ENCODE measurements at places on chromosomes 16 and 17.

- peak; percentile 93 for DNase-seq
Observed at GRCh38 chr17:42276359-42276608, at the start of gene STAT5B. Gene STAT5B, minus strand, starts transcription at chr17:42276391. Its CDS starts 44,264 bp downstream, at chr17:42232127.

DNA sequence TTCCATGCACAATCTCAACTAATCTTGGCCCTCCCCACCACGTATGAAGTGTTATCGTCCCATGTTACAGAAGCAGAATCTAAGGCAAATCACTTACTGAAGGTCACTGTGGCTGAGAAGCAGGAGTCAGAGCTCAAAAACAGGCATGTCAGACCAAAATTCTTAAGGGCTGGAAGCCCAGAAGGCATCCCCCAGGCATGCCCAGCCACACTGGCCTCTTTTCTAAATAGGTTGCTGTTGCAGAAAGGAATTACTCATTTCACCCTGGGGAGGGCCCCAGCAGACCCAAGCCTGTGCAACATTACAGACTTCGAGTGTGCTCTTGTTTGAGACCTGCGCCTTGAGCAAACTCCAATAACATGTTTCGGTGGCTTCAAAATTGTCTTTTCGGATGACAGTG lies 194.1 kb downstream of the RBFOX1 start:
- DNase-seq: no peak

- DNase-seq: no peak
Observed at GRCh38 chr17:82060001-82060380, 5.6 kb downstream of the DUS1L start.

- peak; percentile 24 for DNase-seq
Observed at GRCh38 chr16:68909099-68909733, 65.9 kb downstream of the TANGO6 start.

DNA sequence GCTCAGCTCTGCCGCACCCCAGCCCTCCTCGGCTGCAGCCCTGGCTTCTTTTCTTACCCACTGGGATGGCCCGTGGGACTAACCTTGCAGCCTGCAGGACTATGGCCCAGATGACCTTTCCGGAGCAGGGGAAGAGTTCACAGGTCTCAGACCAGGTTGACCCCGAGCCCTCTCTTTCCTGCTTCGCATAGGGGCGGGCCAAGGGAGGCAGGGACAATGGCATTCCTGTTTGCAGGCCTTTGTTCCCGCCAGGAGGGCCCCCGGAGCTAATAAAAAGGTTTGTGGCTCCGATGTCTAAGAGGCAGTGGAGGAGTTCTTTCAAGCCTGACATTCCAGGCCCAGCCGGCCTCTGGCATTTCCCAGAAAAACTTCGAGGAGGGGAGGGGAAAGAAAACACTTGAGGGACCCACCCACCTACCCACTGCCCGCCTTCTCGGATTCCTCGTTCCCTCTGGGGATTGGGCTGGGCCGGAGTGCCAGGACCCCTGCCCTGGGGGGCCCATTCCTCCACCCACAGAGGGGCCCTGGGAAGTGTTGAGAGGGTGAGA lies 5.8 kb upstream of the SOCS3 start:
- no peak for DNase-seq
